ENCODE measurements at places on chromosomes 2 and 18.

DNA sequence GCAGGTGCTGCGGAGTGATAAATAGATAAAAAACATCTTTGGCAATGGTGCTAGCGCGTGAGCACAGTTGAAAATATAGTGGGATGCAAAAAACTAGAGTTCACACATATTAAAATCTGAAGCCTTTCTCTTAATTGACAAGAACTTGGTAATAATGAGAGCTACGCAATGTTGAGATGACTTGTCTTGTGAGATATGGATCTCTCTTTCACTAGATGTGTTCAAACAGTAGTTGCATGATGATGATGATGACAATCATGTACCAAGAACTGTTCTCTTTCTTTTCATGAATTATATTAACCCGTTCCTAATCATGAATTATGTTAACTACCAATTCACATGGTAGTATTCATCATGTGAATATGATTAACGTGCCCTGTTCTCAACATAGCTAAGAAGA is 81.1 kb downstream of the DYNAP start:
- no peak for DNase-seq

DNA sequence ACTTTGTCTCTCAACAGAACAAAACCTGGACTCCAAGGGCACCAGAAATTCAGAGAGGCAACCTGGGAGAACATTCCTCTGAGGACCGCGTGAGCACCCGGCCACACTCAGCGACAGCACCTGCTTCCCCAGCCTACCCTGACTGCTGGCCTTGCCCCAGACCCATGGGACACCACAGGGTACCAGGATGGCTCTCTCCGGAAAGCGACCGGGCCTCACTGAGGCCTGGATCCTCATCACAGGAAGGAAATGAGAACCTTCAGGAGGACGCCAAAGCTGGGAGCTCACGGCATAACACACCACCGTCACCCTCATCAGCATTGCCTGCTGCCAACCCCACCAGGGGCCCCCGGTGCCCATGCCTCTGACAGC is 38.9 kb downstream of the HS6ST1 start:
- DNase-seq: no peak

- no peak for DNase-seq
These were observed 819 bp downstream of the TGIF1 start for GRCh38 chr18:3450799-3451182.

DNA sequence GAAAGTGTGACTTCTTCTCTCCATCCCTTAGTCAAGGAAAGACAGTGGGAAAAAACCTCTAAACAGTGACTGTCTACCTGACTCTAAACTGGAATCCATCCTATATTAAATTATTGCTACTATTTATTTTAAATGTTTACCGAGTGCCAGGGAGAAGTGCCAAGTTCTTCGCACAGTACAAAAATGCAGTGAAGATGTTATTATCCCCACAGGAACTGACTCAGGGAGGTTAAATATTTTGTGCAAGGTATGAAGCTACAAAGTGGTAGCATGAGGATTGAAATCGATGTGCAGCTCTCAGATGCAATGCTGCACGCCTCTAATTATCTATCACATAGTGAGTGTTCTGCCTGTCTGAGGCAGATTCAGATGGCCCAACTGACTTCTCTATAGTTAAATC is 91.1 kb downstream of the MEP1B start:
- DNase-seq: no peak

GRCh38 chr2:54570925-54571694 is 115.0 kb downstream of the SPTBN1 start:
- DNase-seq: peak; percentile 32

- DNase-seq: no peak
These were observed 1.2 kb downstream of the SLC35F5 start for GRCh38 chr2:113755035-113755834.

GRCh38 chr2:85534881-85535280 is 4.1 kb upstream of the MAT2A start:
- no peak for DNase-seq

- DNase-seq: no peak
These were observed 236.7 kb downstream of the FHOD3 start for GRCh38 chr18:36534154-36534688.

- DNase-seq: no peak
These were observed 769 bp upstream of the FAM98A start for GRCh38 chr2:33599943-33600192.

- no peak for DNase-seq
These were observed 72.4 kb downstream of the ZAP70 start for GRCh38 chr2:97785818-97786217.

- no peak for DNase-seq
These were observed 1.6 kb downstream of the WDFY1 start for GRCh38 chr2:223943561-223944008.

DNA sequence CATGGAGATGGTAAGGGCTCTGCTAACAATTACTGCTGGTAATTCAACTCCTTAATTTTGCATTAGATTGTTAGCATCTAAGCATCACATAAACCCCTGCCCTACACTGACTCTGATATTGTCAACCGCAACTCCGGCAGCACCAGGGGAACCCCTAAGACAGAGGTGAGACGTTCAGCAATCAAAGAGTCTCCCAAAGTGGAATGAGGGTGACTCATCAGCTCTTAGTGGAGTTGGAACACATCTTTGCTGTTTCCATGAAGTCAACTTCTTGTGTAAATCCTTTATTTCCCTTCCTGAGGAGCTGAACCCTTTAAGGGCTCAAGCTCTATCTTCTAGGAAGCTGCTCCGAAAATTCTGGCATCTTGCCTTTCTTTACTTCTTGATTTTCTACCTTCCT is 52.1 kb downstream of the ABCG8 start:
- DNase-seq: no peak

DNA sequence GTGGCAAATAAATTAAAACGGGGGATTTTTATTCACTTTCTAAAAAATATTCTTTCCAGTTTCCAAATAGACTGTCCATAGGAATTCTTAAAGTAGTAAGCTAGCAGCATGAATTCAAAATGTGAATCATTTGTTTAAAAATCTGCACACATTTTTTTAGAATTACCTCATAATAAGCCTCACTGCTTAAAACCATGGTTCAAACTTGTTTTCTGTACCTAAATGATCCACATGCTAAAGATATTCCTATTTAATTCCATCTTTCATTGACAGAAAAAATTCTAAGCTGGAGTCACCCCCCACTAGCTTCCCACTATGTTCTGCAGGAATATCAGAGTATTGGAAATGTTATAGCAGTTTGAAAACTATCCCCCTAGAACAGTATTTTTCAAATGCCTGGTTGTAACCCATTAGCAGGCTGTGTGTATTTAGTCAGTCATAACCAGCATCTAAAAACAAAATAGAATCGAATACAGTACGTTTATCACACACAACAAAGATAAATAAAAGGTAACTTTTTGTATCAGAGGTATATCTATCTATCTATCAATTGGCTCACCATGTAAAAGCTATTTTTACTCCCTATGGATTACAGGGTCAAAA is 11.2 kb upstream of the IKZF2 start:
- DNase-seq: no peak

DNA sequence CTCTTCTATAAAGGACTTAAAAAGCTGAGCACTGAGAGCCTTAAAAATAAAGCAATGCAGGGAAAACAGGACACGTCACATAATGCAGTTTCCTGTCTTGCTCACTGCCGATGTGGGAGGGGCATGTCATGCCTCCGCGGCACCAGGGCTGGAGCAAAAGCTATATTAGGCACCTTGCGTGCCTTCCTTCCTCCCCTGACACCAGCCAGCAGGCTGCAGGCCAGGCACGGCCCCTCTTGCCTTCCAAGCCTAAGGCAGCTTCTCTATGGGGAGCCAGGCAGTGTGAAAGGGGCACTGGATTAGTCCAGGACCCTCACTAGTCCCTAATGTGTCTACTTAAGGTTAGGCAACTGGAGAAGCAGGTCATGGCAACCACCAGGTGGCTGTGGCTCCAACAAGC is 26.3 kb downstream of the MRPL35 start:
- no peak for DNase-seq

DNA sequence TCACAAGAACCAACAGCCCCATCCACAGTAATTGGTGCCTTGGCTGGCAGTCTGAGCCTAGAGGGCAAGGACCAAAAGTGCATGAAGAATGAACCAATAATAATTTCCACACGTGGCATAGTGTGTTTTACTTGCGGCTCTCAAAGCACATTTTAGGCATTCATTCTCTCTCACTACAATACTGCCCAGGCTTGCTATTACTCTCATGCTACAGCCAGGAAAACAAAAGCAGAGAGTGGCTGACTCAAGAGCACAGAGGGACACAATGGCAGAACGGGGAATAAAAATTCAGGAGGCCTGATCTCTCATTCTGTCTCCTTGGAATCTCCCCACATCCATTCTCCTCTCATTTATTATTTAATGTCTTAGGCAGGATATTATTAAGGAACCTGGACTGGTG is 57.0 kb upstream of the NOL4 start:
- peak; percentile 76 for DNase-seq

- DNase-seq: no peak
These were observed 25.6 kb upstream of the ACSL3 start for GRCh38 chr2:222835143-222835822.

GRCh38 chr2:213281156-213281555 is 3.1 kb upstream of the SPAG16 start:
- no peak for DNase-seq

DNA sequence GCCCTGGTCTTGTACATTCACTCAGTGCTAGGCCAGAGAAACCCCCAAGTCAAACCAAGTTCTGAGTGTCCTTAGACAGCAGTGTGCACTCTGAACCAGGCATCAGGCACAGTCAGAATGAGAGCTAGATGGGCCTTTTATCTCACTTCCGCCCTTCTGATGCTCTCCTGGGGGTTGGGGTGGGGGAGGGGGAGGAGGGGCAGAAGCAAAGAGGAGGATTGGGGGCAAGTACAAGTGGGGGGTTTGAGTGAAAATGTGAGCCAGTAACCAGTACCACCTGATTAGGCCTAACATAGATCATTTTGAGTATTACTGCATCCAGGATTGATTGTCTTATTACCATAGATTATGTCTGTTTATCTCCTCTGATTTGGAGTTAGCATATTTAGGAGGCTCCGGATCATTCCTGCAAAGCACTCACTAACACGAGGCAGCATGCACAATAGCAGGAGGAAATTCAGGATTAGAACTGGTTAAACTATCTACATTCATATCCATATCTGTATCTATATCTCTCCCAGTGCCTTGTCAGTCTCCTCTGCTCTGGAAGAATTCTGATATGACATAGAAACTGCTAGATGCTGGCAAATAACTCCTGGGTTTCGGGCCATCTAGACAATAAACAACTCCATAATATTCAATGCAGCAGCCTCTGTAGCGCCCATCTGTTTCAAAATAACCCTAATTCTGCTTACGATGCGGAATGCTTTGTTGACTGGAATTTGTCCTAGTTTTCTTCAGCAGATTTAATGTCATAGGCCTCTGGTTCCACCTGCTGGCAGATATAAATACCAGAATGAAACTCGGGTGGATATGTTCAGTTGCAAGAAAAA is 149.1 kb downstream of the RHBDD1 start:
- peak; percentile 57 for DNase-seq

DNA sequence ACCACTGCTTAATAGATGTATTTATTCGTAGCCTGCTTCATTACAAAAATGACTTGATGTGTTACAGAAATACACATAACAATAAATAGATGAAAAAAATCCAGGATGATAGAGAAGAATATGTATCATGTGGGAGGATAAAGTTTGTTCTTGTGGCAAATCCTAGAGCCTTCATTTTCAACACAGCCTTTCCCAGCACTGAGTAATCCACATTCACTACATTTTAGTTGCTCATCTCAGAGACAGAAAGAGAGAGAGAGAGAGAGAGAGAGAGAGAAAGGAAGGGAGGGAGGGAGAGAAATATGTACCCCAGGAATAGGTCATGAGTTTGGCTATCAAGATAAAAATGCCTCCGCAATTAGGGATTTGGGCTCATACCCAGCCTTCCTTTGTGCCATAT is 144.3 kb downstream of the RBMS1 start:
- no peak for DNase-seq

- DNase-seq: no peak
These were observed 19.3 kb downstream of the STK25 start for GRCh38 chr2:241489088-241489487.

DNA sequence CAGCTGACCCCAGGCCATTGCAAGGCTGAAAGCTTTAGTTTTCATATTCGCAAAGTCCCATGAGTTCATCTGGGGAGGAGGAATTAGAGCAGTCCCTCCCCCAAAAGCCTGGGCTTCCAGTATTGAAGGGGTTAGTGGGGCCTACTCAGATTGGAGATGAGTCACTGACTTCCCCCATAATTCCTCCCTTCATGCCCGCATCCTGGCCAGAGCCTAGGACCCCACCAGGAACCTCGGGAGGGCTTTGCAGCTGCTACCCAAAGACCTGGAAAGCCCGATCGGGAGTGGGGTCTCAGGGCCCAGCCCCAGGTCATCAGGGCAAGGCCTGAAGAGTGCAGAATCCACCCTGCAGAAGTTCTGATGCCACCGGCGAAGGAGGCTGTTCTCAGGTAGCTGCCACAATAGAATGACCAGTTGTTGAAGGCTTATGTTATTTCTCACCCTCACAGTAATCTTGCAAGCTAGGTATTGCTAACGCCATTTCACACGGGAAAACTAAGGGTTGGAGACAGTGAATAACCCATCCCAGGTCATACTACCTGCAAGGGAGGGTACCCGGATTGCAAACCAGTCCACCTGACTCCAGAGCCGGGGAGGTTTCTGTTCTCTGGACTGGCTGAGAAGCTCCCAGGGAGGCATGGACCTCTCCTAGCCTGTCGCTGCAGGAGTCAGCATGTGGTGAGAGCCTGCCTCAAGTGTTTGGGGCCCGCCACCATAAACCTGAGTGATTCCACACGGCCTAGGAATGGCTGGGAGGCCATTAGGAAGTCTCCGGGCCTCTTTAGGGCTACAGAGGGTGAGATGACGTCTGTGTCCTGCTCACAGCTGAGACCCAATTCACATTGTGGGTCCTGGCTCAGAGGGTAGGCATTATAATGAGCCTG is 5.8 kb upstream of the ARID5A start:
- DNase-seq: no peak

DNA sequence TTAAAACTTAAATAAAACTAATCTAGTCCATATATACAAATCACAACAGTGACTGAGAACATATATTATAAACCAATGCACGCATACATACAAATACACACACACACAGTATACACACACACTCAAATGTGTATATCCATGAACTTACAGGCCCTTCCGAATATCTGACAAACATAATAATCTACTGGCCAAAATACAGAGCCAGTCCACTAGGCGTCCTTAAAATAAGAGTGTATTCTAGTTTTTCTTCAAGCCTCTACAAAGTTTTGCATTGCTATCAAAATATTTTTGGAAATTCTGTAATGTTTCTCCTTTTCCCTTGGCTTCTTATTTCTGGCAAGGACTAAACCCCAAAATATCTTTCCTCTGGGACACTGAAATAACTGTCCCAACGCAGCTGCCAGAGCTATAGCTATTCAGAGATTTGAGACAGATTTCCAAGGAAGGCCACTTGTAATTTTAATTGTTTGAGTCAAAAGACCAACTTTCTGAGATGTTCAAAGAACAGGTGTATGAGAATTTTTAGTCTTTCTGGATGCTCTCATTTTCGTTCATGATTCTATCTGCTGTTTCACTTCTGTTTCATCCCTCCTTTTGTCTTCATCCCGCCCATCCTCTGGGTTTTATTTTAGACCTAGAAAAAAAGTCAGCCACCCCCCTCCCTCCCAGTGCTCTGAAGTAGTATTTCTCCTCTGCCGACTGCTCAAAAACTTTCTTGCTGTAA is 24.1 kb upstream of the SP3 start:
- DNase-seq: no peak

- DNase-seq: no peak
These were observed 579.2 kb downstream of the BCL11A start for GRCh38 chr2:59974051-59974766.
